NCI-H748 treated with DMSO at 0.1 percent for 48 hours (cell line): ENCODE measurements at places on chromosomes 12 and 14.
A peak's percentile ranks its signal among the peaks of the same experiment; 100 is the strongest.

DNA sequence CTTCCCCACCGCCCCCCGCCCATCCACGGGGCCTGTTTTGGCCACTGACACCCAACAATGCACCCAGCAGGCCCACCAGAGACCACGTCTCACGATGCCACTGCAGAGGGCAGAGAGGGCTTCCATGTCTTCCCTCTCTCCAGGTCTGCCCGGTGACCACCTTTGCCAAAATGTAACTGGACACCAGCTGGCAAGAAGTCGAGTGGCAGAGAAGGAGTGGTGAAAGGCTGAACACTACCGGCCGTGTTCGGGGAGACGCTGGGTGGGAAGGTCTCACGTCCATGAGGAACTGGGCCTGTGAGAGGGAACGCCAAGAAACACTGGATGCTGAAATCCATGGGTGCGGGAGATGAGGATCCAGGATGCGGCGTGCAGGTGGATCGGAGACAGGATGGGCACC is 308.2 kb downstream of the ADGRD1 start:
- no peak for DNase-seq

- no peak for DNase-seq
Observed at GRCh38 chr12:96070670-96071279, 35.4 kb upstream of the LTA4H start.

DNA sequence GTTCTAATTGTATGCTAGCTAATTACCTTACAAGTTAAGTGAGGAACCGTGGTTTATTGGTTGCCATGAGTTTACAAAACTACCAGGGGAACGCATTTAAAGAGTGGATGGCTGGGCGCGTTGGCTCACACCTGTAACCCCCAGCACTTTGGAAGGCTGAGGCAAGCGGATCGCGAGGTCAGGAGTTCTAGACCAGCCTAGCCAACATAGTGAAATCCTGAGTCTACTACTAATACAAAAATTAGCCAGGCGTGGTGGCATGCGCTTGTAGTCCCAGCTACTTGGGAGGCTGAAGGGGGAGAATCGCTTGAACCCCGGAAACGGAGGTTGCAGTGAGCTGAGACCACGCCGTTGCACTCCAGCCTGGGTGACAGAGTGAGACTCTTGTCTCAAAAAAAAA is 2.2 kb downstream of the EIF5 start:
- no peak for DNase-seq

DNA sequence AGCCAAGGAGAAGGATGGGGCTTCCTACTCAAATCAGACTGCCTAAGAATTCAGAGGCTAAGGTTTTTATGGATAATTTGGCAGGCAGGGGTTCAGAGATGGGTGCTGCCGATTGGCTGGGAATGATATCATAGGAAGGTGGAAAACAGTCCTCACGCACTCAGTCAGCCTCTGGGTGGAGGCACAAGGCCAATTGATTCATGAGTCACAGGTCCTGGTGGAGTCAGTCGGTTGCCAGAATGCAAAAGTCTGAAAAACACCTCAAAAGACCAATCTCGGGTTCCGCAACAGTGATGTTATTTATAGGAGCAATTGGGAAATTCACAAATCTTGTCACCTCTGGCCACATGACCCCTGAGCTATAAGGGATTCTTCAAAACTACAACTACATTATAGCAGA is 105.5 kb downstream of the GXYLT1 start:
- DNase-seq = no peak

DNA sequence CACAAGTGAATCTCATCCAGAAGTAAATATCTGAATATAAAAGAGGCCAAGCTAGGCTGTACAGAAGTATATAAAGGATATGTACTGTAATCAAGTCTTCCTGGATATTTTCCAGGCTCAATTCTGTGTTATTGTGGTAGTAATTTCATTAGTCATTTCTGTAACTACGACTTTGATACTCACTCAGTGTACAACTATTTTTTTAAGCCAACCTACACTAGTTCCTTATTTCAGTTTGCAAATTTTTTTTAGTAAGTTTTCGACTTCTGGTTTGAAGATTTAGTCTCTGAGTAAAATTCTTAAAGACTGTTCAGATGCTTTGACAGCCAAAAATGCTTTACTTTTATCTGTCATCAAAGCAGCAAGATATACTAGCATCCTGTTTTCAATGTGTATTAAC is 130.8 kb downstream of the CAPZA3 start:
- no peak for DNase-seq

DNA sequence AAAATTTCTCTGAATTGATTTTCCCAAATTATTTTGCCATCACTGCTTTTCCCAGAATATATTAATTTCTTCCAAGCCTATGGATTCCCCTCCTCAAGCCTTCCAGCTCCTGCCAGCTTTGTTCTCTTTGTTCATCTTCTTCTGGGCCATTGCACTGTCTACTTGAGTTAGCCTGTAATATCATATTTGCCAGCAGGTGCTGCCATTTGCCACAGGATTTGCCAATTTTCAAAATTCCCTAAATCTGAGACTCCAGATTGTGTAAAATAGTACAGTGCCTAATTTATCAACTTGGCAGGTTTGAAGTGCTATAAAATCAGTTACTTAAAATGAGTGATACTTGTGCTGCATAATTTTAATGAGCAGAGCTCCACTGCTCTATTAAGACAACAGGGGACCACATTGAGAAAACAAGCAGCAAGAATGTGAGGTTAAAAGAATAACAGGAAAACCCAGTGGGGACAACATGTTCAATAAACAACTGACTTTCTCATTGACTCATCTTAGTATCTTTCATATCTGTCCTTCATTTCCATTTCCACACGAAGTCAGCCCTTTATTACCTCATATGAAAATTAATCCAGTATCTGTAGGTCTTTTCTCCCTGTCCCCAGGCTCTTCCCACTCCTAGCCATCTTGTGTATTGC is 84.6 kb upstream of the CCDC196 start:
- DNase-seq = no peak

- no peak for DNase-seq
Observed at GRCh38 chr14:90523544-90523943, 126.7 kb downstream of the CALM1 start.

DNA sequence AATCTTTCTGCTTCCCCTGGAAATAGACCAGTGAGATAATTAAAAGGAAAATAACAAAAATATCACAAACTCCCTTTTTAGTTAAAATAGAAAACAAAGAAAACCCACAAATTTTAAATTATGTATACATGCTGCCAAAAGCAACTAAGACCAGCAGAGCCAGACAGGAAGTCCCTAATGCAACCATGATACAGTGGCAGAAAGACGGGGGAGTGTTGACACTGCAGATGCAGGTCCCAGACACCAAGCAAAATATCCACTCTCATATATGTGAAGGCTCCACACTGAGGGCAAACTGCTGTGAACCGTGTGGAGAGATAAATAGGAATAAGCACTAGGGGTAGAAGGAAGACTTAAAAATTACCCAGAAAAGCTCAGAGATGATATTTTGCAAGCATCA is 401.0 kb downstream of the BTG1 start:
- DNase-seq = peak; percentile 40

DNA sequence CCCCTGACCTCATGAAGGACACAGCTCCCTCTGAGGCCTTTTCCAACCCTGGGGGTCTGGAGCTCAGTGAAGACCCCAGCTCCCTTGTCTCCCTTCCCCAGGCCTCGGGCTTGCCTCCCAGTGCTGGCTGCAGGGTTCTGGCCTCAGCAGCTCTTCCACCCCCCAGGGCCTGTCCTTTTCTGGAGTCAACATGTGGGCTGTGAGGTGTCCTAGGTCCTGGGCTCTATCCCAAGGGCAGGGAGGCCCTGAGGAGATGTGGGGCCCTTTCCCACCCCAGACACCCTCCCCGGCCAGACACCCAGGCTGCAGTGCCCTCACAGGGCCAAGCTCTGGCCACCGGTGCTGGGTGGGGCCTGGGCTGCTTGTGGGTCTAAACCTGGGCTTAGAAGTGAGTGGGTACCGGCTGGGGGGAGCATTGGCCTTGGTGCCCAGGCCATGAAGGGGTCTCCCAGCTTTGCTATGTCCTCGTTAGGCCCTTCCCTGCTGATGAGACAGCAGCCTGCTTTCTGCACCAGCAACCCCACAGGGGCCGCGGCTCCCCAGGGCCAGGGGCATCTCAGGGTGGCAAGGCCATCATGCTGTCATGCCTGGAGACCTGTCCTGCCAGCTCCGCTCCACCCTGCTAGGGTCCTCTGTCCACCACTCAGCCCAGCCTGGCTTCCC is 2.7 kb upstream of the CRIP2 start:
- no peak for DNase-seq

- no peak for DNase-seq
Observed at GRCh38 chr12:92860521-92860920, 68.6 kb downstream of the EEA1 start.

DNA sequence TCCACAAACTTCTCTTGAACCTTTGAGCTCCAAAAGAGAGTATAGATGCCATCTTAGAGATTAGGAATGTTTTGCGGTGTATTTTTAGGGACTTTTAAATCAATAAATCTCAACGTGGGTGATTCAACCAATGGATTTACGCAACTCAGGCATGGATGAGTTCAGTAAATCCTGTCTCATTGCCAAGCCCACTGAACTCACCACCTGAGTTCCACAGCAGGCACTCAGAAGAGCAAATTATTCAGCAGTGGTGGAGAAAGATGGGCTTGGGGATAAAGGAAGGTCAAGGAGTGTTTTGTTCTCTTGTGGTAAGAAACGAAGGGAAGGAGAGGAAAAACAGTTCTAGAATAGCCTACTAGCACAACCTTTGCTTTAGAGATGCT is 68.7 kb upstream of the HMGA2 start:
- no peak for DNase-seq

GRCh38 chr14:90655829-90656228 is 160.4 kb downstream of the TTC7B start:
- no peak for DNase-seq

- DNase-seq = no peak
Observed at GRCh38 chr14:92755495-92755894, 7.1 kb upstream of the LGMN start.

DNA sequence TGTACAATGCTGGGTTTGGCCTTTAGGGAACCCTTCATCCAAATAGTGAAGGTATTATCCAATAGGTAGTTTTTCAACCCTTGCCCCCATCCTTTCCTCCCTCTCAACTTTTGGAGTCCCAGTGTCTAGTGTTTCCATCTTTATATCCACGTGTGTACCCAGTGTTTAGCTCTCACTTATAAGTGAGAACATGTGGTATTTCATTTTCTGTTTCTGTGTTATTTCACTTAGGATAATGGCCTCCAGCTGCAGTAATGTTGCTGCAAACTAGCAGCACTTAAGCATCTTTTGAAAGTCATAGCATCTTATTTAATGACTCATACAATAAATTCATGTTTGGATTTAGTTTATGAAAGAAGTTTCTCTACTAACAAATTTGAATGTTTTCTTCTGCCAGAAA is 442.5 kb downstream of the NELL2 start:
- no peak for DNase-seq

DNA sequence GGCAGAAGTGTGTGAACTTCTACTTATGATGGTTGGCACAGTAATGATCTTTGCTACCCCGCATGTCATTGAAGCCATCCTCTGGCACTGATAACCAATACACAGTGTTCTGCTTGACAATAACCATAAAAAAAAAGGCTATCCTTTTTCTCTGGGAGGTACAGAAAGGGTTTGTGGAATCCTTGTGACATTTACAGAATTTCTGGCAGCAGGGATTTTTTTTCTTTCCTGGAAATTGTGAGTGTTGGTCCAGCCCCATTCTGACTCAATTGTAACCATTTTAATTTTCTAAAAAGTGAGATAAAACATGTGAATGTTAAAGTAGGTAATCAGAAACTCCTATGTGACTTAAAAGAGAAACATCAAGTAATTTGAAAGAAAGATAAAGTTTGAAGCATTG is 943.8 kb downstream of the TMTC2 start:
- DNase-seq = no peak

GRCh38 chr14:77529963-77530362 is 31.3 kb upstream of the ISM2 start:
- DNase-seq = no peak
